ENCODE measurements at places on chromosomes 3 and 15. TPM values are rescaled to one million over a fixed set of nuclear protein-coding genes. Genes with fewer than 3 reads are reported as not detected.

DNA sequence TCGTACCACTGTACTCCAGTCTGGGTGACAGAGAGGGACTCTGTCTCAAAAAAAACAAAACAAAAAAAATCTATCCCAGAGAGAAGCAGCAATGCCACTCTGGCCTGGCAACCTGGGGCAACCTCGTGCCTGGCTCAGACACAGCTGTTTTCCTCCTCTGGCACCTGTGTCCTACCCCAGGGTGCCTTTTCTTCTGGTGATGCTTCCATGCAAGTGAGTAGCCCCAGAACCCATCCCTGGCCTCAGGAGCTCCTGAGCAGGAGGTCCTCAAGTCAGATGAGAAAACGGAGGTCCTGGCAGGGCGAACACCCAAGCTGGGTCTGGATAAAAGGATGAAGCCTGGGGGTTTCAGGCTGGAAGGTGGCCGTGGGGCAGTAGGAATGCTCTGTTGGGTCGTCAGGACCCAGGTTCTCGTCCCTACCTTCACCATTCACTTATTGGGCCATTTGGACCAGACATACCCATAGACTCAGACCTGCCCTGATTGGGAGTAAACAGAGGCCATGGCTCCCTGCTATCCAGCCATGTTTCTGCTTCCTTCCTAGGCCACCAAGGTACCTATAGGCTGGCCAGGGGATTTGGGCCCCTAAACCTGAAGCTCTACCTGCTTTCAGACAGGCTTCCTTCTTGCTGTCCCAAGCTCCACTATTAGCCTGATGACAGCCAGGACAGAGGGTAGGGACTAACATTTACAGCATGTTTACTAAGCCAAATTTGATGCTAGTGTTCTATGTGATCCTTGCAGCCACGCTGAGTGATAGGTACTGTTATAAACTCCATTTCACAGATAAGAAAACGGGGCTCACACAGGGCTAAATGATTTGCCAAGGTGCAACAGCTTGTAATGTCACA is 102.2 kb downstream of the DAPK2 start:
- DNase-seq: no peak
- H3K4me1 ChIP-seq: peaks cover 52% of the 10 kb centered on the region
- no peaks in the 10 kb centered on the region for H3K27me3 ChIP-seq
- no peaks in the 10 kb centered on the region for H3K36me3 ChIP-seq
- H3K4me3 ChIP-seq: no peak overlapping the region

DNA sequence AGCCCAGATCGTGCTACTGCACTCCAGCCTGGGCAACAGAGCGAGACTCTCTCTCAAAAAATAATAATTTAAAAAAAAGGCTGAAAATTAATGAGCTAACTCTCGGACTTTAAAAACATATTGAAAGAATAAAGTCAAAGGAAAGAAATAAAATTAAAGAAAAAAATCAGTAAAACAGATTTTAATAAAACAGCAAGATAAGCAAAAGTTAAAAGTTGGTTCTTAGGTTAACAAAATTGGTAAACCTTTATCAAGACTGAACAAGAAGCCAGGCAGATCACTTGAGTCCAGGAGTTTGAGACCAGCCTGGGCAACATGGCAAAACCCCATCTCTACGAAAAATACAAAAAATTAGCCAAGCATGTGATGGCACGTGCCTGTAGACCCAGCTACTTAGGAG is 20.7 kb downstream of the TRPM7 start:
- no peak overlapping the region for H3K27ac ChIP-seq
- no peak overlapping the region for H3K4me3 ChIP-seq
- H3K36me3 ChIP-seq: peaks cover 36% of the 10 kb centered on the region

RASGRF1 gene
- 3.6 TPM for total RNA-seq

- H3K4me3 ChIP-seq: no peak overlapping the region
- no peak overlapping the region for H3K27ac ChIP-seq
- 0 out of 2 replicates have a peak, but pooled peaks cover 2% of the 10 kb centered on the region for H3K36me3 ChIP-seq
Observed at GRCh38 chr3:127650236-127650635, 21.3 kb downstream of the PODXL2 start.

GRCh38 chr3:111539351-111540331 is 2.4 kb upstream of the CD96 start:
- DNase-seq: peak; percentile 61
- no peaks in the 10 kb centered on the region for H3K27me3 ChIP-seq
- H3K4me3 ChIP-seq: no peak overlapping the region
- H3K27ac ChIP-seq: no peak overlapping the region
- H3K4me1 ChIP-seq: no peaks in the 10 kb centered on the region

DNA sequence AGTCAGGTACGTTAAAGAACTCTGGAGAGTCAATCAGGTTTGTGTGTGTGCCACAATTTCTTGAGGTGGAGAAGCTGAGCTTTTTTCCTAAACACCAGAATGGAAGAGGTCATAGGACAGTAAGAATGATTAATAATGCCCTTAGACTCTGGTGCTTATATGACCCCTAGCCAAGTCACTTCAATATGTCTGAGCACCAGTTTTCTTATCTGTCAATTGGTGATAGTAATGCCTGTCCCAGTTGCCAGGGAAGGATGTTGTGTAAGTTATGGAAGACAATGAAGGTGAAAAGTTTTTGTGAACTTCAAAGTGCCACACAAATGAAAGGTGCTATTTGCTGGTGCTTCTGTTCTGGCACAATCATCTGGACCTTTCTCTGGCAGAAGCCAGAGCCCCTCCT is 22.2 kb upstream of the DLG1 start:
- no peak for DNase-seq
- H3K27ac ChIP-seq: no peak overlapping the region
- no peak overlapping the region for H3K4me3 ChIP-seq

GRCh38 chr3:73098873-73099272 is 37.4 kb downstream of the EBLN2 start:
- H3K27me3 ChIP-seq: no peaks in the 10 kb centered on the region
- H3K27ac ChIP-seq: no peak overlapping the region
- no peak for DNase-seq
- H3K4me3 ChIP-seq: no peak overlapping the region

DNA sequence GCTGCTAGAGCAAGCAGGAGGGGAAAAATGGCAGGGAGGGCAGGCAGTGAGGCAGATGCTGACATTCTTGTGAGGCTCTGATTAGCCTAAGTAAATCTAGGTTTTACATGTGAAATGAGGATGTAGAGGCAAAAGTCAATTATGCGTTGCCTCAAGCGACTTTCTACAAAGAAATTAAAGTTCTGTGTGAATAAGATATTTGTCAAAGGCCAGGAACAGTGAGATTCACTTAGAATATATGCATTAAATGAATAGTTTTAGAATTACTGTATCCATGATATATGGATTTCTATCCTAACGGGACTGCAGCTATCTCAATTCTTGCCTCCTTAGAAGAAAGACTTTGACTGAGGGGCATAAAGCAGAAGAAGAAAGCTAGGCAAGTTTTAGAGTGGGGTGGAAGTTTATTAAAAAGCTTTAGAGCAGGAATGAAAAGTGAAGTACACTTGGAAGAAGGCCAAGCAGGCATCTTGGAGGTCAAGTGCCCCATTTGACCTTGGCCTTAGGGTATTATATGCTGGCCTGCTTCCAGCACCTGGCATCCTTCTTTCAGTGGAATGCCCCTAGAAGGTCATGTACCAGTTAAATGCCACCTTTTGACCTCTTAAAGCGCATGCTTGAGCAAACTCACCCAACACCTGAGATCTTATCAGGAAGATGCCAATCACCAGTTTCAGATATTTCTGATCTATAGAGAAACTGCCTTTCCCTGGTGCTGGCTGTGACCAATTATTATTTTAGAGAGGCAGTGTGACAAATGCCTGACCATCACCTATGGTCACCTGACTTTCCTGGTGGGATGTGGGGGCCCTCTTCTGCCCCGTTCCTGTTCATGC is 38.2 kb downstream of the OSTN start:
- H3K27me3 ChIP-seq: no peaks in the 10 kb centered on the region
- H3K27ac ChIP-seq: no peak overlapping the region
- H3K36me3 ChIP-seq: no peaks in the 10 kb centered on the region
- no peak for DNase-seq
- no peaks in the 10 kb centered on the region for H3K4me1 ChIP-seq

DNA sequence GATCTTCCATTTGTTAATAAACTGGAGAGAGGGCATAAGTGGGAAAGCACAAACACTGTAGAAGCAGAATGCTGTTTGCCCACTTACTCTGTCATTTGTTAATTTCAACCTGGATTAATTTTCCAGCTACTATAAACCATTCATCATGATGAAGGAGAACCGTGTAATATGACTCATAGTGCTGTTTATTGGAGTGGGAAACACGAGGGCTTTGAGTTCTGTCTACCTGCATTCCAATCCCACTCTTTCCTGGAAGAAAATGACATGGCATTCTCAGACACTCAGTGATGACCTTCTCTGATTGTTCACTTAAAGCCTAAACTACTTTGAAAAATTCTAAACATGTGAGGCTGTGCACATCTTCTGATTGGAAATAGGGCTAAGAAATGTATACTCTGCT is 826.7 kb downstream of the AGBL1 start:
- no peak overlapping the region for H3K4me3 ChIP-seq
- H3K27ac ChIP-seq: no peak overlapping the region
- H3K4me1 ChIP-seq: no peaks in the 10 kb centered on the region

GOLGA6L4 gene
- total RNA-seq: 0.15 TPM

- DNase-seq: peak; percentile 79
- peak overlapping the region; percentile 91 for H3K27ac ChIP-seq
- H3K27me3 ChIP-seq: no peaks in the 10 kb centered on the region
Observed at GRCh38 chr15:44427756-44428724, 611 bp downstream of the CTDSPL2 start.

CD200R1 gene
- not detected for total RNA-seq

DNA sequence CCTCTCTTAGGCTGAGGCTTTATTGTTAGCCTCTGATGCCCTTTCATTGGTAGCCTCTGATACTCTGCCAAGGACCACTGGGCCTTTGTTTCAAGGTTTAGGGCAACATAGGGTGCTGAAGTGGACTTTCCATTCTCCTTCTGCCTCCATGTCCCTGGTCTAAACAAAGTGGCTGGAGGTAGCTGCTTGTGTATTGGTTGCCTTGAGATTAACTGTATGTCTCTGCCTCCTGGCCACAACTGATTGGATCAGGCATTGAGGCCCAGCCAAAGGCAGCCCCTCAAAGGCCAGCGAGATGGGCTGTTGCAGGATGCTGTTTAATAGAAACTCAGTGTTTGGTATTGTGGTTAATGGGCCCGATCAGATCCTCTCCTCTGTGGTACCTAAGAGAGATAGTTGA is 77.9 kb upstream of the PRR23C start:
- H3K4me1 ChIP-seq: no peaks in the 10 kb centered on the region
- H3K4me3 ChIP-seq: no peak overlapping the region
- H3K27ac ChIP-seq: no peak overlapping the region
- DNase-seq: no peak
- no peaks in the 10 kb centered on the region for H3K36me3 ChIP-seq
- H3K27me3 ChIP-seq: no peaks in the 10 kb centered on the region

DNA sequence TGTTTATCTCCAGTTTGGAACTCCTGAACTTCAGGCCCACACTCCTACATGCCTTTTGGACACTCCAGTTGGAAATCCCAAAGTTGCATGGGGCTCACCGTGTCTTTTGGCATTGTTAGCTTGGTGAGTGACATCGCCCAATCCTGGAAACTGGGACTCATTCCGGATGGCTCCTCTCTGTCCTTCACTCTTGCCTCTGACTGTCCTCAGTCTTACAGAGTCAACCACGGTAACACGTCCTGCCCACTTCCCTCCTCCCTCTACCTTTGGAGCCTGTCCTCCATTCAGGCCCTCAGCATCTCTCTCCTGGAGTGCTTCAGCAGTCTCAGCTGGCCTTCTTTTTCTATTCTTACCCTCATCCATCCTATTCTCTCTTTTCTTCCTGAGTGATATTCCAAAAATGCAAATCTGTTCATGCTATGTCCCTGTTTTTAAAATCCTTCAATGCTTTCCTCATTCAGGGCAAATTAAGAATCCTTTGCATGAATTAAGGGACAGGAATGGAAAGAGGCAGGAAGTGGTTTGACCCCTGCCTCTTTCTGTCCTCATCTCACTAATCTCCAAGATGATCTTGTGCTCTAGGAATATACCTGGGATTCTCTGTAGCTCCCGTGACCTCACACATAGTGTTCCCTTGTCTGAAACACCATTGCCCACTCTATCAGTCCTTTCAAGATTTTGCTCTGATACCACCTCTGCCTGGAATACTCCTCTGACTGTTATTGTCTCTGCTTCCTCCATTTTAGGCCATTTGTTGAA is 42.5 kb downstream of the LPP start:
- no peak overlapping the region for H3K4me3 ChIP-seq
- no peak overlapping the region for H3K27ac ChIP-seq
- H3K36me3 ChIP-seq: no peaks in the 10 kb centered on the region

ATP8B4 gene
- not detected for total RNA-seq

DNA sequence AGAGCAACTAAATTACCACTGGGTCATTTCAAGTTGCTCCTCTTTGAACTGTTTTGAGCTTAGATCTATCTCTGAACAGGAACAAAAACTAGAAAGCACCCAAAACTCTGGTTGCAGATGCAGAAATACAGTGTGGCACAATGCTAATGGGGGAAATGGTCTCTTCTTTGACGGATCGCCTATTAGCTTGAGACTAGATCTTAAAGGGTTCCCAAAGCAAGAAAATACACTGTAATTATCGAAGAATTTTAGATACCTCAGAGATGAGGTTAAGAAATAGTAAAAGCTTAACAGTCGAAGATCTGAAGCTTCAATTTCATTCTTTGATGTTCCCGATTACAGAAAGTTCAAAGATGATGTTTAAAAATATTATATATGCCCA is 818 bp downstream of the PPP1R2 start:
- peak; percentile 82 for DNase-seq
- peak overlapping the region; percentile 79 for H3K27ac ChIP-seq
- no peaks in the 10 kb centered on the region for H3K27me3 ChIP-seq
- peaks cover 50% of the 10 kb centered on the region for H3K4me1 ChIP-seq
- H3K36me3 ChIP-seq: no peaks in the 10 kb centered on the region
- peak overlapping the region; percentile 79 for H3K4me3 ChIP-seq

GRCh38 chr15:30924353-30924752 is 20.6 kb downstream of the FAN1 start:
- no peak for DNase-seq
- peaks cover 6% of the 10 kb centered on the region for H3K4me1 ChIP-seq
- no peak overlapping the region for H3K4me3 ChIP-seq
- no peaks in the 10 kb centered on the region for H3K27me3 ChIP-seq

- no peak overlapping the region for H3K27ac ChIP-seq
- no peaks in the 10 kb centered on the region for H3K27me3 ChIP-seq
- no peak for DNase-seq
- no peaks in the 10 kb centered on the region for H3K36me3 ChIP-seq
Observed at GRCh38 chr3:156368189-156368588, 186.7 kb downstream of the SSR3 start.

GOLGA6D gene
- not detected for total RNA-seq

- H3K4me3 ChIP-seq: no peak overlapping the region
- no peak overlapping the region for H3K27ac ChIP-seq
- no peaks in the 10 kb centered on the region for H3K27me3 ChIP-seq
- no peak for DNase-seq
Observed at GRCh38 chr3:188567478-188568195, 413.7 kb downstream of the LPP start.

GRCh38 chr3:129016356-129016719 is 15.2 kb downstream of the EFCC1 start:
- no peak overlapping the region for H3K27ac ChIP-seq
- H3K27me3 ChIP-seq: no peaks in the 10 kb centered on the region
- H3K36me3 ChIP-seq: no peaks in the 10 kb centered on the region
- peaks cover 14% of the 10 kb centered on the region for H3K4me1 ChIP-seq
- DNase-seq: peak; percentile 77
- H3K4me3 ChIP-seq: no peak overlapping the region

All from Karpas-422 (cell line).